ENCODE measurements at places on chromosomes 7 and 10.

- DNase-seq: no peak
These were observed 18.8 kb upstream of the AOAH start for GRCh38 chr7:36742911-36743775.

DNA sequence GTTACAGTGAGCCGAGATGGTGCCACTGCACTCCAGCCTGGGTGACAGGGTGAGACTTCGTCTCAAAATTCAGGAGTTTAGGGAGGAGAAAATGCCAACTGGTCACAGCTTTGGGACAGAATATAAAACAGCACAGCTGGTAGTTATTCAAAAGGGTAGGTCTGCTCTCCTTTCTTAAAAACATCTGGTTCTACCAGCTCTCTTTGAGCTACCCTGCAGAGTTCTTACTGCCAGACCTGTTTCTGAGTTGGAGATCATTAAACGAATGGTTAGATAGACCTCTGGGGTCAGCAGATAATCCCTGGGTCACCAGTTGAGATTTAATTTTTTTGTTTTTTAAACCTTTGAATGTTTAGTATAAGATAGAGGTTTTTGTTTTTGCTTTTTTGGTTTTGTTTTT lies 52.6 kb downstream of the MCU start:
- no peak for DNase-seq

DNA sequence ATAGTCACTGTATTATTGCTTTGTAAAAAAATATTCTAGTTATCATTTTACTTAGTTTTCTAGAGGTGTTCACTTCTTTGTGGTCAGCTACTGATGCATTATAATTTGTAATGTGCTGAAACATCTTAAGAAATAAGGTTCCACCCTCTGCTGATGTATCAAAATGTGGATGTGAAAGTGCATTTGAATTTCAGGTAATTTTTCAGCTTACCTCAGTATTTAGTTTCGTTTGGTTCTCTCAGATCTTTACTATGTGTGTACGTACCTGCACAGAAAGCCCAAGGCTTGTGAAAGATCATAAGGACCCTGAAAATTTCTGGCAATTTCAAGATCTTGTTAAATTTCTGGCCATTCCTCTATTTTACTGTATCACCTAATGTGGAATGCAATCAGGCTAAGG lies 542.3 kb upstream of the TPK1 start:
- no peak for DNase-seq

DNA sequence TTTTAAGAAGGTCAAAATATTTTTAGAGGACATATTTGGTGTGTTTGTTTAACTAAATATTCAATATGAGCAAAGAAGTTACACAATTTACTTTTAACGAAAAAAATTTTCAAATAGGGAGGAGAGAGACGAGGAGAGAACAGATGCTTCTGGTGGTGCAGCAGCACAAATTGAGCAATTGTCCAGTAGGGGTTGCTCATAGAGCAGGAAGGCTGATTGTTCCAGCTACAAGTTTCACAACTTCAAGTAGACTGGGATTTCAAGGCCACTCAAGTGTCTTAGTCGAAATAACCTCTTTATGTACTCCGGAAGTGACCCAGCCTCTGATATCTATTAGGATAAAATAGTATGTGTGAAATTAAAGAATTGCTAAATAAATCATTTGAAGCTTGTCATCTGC lies 197.9 kb downstream of the HDAC9 start:
- DNase-seq: no peak

- DNase-seq: no peak
These were observed 25.1 kb downstream of the PARD3 start for GRCh38 chr10:34789966-34790506.

- DNase-seq: no peak
These were observed 268.6 kb downstream of the KLF6 start for GRCh38 chr10:3516234-3516922.

- DNase-seq: no peak
These were observed 11.4 kb upstream of the AKR1D1 start for GRCh38 chr7:138064856-138065357.

DNA sequence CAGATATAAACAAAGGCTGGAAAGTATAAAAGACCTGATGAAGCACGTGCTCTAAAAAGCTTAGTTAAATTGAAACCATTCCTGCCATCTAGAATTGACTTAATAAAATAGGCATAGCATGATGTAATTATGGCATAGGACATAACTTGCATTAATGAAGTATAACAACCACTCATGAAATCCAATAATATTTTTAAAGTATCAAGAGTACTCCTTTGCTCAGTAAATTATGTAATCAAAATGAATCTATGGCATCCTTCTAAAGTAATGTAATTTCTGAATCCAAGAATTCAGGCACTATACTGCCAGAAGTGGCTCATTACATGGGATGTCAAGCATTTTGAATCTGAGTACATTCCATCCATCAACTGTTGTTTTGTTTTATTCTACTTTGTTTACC lies 548.5 kb upstream of the NRP1 start:
- DNase-seq: no peak

- DNase-seq: no peak
These were observed 56.0 kb downstream of the TACR2 start for GRCh38 chr10:69360485-69361302.

DNA sequence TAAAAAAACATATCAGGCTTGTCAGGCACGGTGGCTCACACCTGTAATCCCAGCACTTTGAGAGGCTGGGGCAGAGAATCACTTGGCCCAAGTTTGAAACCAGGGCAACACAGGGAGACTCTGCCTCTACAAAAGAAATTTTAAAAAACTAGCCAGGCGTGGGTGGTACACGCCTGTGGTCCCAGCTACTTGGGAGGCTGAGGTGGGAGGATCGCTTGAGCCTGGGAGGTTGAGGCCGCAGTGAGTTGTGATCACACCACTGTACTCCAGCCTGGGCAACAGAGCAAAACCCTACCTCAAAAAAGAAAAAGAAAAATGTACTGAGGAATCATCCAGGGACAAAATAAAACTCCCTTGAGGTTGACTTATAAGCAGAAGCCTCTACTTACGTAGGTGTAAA lies 149.9 kb upstream of the KLF14 start:
- no peak for DNase-seq

DNA sequence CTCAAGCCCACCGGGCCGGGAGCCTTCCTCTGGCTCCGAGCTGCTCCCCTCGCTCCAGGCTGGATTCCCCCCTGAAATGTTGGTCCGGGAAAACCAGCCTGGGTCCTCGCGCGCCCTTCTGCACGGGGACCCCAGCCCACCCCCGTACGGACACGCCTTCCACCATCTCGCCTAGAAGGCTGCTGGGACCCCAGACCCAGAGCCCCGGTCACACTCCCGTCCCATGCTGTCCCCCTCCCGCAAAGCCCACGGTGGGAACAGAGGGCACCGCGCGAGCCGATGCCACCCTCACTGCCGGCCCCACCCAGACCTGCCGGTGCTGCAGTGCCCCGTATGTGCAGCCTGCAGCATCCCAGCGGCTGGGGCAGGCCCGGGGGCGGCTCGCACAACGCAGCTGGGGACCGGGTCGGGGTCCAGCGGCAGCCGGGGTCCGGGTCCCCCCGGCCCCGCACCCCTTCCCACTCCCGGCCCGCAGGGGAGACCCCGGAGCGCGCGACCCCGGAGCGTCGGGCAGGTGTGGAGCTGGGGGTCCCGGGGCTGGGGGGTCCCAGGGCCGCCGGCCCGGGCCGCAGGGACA lies 871 bp downstream of the SPOCK2 start:
- no peak for DNase-seq

DNA sequence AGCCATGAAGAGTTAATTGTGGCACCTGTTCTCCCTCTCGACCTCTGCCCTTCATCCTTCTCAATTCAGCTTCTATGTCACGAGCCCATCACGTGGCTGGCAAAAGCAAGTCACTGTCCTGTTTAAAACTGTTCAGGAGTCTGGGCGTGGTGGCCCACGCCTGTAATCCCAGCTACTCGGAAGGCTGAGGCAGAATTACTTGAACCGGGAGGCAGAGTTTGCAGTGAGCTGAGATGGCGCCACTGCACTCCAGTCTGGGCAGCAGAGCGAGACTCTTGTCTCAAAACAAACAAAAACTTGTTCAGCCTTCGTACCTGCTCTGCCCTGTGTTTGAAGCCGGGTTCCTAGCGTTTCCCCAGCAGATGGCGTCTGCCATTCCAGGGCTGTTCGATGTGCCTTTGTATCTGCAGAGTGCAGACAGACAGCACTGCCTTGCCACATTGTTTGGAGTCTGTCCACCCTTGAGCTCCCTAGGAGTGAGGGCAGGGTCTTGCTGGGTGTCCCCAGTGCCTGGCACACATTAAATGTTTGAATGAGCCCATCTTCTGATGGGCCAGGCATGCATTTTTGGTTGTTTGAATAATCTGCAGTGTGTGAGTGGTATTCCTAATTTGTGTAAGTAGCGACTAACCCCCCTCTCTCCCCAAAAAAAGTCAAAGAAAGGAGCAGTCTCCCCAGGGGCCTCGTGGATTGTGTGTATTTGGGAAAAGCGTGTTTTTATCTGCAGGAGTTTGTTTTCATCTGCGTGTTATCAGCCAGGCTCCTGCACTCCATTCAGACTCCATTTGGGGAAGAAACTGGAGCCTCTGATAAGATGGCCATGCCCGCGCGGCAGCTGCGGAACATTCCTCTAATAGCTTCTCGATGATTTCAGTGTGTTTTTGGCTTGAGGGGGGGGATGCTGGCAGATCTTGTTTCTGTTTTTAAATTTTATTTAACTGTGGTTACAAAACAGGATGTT lies 61.2 kb downstream of the DNAJB6 start:
- no peak for DNase-seq

DNA sequence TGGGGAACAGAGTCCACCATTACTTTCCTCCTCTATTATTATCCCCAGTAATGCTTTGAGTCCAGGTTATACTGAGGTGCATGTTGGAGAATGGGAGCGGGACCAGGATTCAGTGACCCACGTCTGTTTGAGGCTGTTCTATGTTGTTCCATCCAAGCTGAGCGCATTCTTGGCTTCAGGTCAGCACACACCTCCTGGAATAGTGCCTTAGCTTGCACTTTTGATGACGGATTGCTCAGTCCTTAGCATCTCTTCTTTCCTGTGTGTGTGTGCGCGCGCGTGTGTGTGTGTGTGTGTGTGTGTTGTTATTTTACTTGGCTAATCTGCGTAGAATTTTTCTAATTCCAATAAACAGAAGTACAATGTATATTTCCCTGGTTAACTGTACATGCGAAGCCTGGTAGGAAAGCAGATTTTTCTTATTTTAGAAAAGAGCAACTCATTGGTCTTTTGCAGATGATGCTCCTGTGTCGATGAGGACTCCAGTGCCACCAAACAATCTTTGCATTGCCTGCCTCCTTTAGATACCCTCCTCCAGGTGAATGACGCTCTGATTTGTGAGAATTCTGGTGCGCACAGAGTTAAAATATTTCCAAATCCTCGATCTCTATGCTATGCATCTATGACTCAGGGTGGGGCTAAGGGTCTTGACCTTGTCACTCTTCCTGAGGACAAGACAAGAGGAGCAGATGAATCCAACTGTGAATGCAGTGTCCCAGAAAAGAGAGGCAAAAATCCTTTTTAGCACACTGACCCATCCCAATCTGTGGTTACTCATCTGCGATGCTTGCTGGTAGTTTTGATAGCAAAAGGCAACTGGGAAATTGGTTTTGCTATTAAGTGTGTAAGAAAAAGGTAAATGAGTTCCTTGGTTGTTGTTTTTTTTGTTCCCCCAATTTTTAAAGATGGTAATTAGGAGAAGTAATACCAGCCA lies 13.3 kb upstream of the CELF2 start:
- no peak for DNase-seq

GRCh38 chr10:56469482-56469881 lies 108.4 kb upstream of the ZWINT start:
- no peak for DNase-seq

- no peak for DNase-seq
These were observed 10.4 kb upstream of the GSAP start for GRCh38 chr7:77426521-77427051.

DNA sequence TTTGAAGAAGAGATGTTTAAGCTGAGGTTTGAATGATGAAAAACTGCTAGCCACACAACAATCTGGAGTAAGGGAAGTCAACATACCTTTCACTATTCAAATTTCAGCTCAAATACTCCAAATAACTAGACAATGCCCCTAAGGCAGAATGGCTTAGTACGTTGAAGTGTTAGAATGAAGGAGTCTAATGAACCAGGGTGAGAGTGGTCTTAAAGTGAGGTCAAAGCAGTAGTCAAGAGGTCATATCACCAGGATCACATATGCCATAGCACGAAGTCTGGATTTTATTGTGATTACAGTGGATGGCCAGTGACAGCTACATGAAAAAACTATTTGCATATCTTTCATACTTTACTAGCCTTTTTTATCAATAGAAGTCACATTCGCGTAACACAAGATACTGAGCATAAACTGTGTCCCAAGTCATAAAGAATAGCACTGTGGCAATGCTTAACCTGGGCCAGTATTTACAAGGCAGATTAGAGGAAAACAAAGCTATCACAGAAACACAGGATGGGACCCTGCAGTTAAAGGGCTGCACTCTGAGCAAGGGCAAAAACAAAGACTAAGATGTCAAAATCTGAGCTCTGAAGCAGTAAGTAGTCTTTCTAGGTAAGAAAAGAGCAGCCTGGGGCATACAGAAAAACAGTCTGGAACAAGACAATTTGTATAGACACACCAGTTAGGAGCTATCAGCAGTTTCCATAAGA lies 61.5 kb downstream of the HYCC1 start:
- no peak for DNase-seq

DNA sequence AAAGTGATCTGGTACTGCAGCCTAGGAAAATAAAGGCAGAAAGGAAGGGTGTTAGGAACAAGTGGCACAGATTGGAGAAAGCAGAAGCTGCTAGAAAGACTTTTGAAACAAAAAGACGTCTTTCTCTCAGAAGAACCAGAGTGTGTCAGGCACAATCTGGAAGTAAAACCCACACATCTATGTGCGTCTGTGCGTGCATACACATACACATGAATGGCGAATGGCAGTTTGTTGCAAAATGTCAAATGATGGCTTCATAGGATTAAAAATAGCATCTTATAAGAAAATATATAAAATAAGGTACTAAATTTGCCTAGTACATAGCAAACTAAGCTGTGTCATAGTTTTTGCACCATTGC lies 246.3 kb downstream of the CDK14 start:
- no peak for DNase-seq

DNA sequence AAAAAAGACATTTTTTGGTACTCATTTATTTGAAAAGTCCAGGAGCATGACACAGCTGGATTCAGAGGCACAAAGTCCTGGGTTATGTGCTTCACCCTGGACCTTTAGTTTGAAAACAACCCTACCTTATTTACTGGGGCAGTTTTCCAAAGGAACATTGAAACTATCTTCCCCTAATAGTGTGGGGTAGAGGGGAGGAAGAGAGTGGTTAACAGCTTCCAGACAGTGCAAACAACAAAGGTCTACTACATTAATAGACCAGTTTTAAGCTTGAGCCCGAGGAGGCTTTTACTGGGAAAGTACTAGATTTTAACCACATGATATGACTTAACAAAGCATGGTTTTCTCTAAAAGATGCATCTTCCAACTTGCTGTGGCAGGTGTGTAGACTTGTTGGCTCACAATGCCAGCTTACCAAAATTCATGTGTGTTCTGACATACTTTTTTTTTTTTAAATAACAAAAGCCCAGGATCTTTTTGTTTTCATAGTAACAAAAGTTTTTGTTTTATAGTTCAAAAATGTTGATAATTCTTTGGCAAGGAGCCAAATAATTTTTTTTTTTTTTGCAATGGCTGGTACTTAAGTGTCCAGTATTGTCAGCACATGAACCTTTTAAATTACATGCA lies 1.8 kb downstream of the GSTO1 start:
- DNase-seq: no peak

All from hippocampal formation (tissue), 2 donors.